Endodermal cell (in vitro differentiated cells): ENCODE measurements at places on chromosomes 4 and X.

- DNase-seq = no peak
Measured at GRCh38 chr4:181213551-181213950, 1029.7 kb upstream of the TENM3 start.

DNA sequence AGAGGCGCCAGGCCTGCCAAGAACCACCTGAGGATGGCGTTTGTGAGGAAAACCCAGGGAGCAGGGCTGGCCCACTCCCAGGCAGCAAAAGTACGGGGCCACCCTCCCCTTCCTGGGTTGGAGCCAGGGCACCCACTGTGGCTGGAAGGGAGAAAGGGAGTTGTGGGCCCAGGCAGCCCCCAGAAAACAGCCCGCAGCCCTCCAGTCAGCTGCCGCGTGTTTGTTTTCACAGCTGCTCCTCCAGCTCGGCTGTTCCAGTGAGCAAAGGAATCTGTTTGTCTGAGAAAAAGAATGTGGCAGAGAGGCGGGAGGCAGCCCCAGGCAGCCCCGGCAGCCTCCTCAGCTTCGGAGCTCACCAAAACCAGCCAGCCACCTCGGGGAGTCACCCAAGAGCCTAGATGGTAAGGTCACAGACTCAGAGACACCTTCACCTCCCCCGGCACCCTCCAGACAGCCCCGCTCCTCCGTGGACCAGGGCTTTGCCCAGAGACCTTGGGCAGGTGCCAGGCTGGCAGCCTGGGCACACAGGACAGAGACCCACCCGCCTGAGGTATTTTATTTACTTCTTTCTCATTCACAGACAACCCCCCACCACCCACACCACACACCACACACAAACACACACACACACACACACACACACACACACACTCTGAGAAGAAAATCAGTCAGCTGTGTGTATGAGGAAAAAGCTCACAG lies 338.1 kb downstream of the BCOR start:
- DNase-seq = peak; percentile 77

- no peak for DNase-seq
Measured at GRCh38 chrX:48694776-48695533, 1.6 kb upstream of the SUV39H1 start.

DNA sequence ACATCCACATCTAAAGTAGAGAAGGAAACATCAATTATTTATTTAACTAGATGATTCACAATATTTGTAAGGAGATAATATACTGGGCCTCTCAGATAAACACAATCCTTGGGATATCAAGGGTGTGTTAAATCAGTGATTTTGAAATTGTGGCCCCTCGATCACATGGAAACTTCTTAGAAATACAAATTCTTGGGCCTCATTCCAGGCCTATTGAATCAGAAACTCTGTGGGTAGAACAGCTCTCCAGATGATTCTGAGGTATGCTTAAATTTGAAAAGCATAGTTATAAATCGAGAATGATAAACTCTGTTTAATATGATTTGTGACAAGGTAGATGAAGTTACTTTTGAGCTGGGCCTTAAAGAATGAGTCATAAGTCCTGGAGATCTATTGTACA lies 64.3 kb upstream of the GPR174 start:
- DNase-seq = no peak

DNA sequence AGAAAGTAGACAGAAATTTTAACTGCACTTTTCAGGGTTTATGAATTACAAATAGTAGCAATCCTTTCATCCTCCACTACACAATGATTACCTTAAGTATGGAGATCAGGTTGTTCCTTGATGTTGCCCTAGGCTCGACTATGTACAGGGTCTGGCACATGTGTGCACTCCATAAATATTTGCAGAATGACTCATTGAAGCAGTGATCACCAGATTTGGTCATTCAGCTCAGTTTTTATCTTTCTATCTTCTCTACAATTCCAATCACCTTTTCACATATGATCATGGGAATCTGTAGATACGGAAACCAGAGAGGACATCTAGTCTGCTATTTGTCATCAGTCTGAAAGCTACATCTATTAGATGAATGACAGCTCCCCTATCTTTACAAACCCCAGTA lies 171.7 kb upstream of the HCCS start:
- no peak for DNase-seq

GRCh38 chr4:150209140-150209829 lies 131.0 kb downstream of the DCLK2 start:
- peak; percentile 88 for DNase-seq

- no peak for DNase-seq
Measured at GRCh38 chr4:158025131-158025530, 147.7 kb downstream of the GASK1B start.

GRCh38 chr4:123380728-123381716 lies 15.6 kb upstream of the SPRY1 start:
- DNase-seq = no peak

DNA sequence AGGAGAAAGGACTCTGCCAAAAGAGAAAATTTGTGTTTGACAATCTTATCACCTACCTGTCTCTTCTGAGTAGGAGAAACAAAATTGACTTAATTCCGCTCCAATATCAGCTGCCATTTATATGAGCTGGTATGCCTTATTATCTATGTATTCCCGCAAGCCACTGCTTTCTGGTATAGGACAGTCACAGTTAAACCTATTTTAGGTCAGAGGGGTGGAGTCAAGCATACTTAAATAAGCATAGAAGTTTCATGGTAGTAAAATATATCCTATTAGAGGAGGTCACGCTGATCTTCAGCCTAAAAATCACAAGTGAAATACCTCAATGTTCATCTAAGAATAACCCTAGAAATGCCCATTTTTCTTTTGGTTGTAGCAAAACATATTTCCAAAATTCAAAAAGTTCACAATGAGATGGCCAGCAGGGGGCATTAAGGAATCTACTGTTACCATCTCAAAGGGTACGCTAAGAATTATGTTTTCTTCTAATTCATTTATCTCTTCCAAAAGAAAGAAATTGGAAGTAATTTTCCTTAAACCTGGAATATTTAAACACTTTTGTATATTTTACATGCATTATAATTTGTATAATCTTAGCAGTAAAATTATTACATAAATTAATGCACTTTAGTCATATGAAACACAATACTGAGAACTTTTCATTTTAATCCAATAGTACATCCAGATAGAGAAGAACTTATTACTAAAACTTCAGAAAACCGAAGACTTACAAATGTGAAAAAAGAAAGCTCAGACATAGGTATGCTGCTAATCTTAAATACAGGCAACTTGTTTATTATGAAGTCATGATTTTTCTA lies 10.5 kb downstream of the PPAT start:
- no peak for DNase-seq

DNA sequence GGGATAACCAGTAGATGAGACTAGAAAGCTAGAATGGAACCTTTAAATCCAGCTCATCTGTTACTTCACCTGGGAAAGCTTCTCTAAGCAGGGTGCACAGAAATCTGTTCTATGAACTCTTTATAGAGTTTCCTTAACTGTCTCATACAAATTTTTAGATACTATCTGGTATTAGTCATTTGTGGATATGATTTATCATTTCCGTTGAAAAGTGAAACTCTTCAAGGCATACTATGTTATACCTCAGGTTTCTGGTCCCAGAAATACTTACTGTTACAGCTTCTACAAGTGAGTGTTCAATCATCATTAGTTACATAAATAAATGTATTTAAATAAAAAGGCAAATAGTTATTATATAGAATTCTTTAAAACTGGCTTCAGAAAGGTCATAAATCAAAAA lies 298.3 kb upstream of the AGA start:
- DNase-seq = no peak

DNA sequence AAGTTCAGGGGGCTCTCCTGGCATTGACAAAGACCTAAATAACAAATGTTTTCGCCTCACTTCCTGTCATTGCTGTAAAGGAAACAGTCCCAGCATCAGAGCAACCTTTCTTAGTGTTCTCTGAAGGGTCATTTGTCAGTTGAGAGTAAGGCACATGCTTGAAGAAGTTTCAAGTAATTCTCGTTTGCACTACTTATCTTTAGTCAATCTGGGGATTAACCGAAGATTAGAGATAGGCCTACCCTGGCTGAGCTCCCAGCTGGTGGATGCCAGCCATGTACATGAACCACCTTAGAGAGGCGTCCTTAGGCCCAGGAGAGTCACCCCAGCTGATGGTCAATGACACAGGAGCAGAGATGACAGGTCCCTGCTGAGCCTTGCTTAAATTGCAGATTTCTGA lies 189.9 kb upstream of the PGRMC2 start:
- no peak for DNase-seq

DNA sequence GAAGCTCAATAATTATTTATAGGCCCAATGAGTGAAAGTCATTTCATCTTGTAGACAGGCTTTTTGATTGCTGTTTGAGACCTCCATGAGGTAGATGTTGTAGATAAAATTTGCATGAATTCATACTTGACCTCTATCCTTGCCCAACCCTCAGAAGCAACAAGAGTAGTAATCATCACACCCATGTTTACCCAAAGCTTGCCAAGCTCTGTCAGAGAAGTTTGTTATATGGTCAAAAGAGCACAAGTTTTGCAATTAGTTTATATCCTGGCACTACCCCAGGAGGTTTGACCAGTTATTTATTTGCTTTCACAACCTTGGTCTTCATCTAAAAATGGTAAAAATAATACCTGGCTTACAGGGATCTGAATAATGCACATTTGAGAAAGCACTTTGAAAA lies 20.7 kb downstream of the ADH7 start:
- DNase-seq = no peak
